ENCODE measurements at places on chromosomes 3 and 15.
A peak's percentile ranks its signal among the peaks of the same experiment; 100 is the strongest.

GRCh38 chr15:68372291-68372811, 59.6 kb downstream of the ITGA11 start:
- DNase-seq = peak; percentile 84

DNA sequence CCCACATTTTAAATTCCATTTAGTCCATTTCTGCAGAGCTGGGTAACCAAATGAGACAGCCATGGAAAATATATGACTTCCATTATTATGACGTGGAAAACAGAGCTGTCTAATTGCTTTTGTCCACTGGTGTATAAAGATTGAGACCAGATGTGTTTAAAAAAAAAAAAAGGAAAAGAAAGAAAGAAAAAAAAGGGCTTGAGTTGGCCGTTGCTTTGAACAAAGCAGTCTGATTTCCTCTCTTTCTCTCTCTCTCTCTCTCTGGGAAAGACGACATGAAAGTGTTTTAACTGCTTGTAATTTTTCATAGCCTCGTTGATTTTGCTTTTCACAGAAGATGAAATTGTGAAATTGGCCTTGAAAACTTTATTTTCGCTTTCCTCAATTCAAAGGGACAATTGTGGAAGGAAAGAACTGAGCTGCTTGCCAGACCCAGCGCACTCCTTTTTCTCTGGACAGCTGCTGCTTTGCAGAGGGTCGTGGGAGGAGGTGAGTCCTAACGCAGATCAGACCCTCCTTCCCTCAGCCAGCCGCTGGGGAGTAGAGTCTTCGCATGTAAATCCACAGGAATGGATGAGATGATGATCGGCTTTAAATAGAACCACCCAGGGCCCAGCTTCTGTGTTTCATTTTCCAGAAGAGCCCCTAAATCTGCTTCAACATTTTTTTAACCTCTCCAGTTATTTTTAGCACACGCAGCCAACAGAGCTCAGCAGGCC, 42.8 kb upstream of the UBE2E1 start:
- no peak for DNase-seq

- no peak for DNase-seq
These were observed 41.9 kb downstream of the SIDT1 start for GRCh38 chr3:113574213-113574612.

DNA sequence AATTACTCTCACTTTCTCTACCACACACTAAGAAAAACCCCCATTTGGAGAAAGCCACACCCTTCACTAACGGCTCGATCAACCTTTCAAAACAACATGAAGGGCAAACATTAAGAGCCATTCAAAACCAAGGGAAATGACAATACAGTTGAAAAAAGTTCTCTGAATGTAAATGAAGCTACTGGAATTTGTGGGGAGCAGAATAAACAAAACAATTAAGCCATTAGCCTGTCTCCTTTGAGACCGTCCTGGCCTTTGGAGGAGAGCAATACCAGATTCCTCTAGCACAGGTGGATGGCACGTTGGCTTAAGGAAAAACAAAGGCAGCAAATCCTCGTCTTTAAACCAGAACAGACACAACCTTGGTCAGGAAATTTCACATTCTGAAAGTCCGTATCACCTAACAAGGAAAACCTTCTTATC, 18.7 kb downstream of the MYO1E start:
- no peak for DNase-seq

DNA sequence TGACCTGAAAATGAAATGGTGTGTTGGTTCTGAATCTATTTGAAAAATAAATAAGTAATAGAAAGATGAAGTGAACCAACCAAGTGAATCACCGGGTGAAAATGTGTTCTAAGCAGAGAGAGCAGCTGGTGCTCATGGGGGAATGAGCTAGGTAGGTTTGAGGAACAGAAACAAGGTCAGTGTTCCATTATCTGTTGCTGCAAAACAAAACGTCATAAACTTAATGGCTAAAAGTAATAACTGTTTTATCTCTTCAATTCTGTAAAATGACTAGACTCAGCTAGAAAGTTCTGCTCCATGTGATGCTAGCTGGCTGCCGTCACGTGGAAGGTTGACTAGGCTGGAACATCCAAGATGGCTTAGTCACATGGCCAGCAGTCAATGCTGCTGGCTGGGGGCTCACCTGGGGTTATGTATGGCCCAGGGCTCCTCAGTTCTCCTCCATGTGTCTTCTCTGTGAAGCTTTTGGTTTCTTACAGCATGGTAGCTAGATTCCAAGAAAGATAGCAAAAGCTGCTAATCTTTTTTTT, 13.3 kb upstream of the SH3BP5 start:
- DNase-seq = no peak

DNA sequence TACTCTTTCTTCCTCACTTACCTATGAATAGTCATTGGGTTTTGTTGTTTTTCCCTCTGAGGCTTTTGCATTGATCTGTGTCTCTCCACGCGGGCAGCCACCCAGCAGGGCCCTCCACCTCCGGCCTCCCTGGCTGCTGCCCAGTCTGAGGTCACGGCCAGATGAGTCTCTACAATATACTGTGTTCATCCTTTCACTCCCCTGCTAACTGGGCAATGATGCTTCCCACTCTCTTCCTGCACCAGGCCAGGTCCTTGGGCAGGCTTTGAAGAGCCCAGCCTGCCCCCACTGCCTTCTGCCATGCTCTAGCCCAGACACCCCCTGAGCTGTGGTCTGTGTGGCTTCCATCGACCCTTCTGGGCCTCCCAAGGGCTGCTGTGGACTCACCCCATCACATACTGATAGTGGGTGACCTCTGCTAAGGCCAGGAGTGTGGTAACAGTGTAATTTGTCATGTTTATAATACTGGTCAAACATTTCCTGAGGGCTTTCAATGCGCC, 18.0 kb downstream of the PDIA5 start:
- no peak for DNase-seq

GRCh38 chr3:31705736-31706135, 173.0 kb downstream of the STT3B start:
- DNase-seq = no peak

DNA sequence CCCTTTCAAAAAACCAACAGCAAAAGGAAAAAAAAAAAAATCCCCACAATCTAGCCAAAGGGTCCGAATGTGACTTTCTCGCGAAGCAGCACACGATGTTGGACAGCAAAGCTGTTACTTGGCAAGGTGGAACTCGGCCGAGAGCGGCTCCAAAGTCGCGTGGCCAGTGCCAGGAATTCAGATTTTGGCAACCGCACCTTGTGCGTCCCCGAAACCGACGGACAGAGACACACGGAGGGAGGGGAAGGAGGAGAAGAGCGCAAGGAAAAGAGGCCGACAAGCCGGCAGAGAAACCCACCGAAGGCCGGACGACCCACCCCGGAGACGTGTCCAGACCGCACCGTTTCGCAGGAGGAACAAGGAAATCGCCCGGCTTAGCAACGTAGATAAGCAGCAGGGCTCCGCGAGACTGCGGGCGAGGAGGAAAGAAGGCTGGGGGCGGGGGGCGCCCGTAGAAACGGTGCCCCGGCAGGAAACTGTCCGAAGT, 517.3 kb downstream of the MECOM start:
- peak; percentile 42 for DNase-seq

DNA sequence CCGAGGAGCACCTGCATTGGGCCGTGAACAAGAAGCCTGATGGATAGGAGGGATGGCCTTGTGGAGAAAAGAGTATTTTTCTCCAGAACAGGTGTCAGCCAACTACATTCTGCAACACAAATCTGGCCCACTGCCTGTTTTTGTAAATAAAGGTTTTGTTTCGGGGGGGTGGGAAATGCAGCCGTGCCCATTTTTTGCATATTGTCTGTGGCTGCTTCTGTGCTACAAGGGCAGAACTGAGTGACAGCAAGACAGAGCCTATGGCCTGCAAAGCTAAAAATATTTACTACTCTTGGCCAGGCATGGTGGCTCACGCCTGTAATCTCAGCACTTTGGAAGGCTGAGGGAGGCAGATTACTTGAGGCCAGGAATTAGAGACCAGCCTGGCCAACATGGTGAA, 95.9 kb upstream of the AKAP13 start:
- no peak for DNase-seq

- DNase-seq = peak; percentile 29
These were observed 77.5 kb upstream of the FBN1 start for GRCh38 chr15:48722764-48723661.

DNA sequence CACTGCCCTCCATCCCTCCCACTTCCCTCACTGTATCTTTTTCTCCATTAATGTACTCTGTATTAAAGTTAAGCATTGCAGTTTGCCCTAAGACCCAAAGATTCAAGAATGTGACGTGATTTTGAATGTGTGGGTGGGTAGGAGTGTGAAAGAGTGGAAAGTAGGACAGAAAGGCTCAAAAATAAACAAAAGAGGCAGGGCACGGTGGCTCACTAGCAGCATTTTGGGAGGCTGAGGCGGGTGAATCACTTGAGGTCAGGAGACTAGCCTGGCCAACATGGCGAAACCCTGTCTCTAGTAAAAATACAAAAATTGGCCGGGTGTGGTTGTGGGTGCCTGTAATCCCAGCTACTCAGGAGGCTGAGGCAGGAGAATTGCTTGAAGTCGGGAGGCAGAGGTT, 18.4 kb downstream of the TFRC start:
- no peak for DNase-seq

DNA sequence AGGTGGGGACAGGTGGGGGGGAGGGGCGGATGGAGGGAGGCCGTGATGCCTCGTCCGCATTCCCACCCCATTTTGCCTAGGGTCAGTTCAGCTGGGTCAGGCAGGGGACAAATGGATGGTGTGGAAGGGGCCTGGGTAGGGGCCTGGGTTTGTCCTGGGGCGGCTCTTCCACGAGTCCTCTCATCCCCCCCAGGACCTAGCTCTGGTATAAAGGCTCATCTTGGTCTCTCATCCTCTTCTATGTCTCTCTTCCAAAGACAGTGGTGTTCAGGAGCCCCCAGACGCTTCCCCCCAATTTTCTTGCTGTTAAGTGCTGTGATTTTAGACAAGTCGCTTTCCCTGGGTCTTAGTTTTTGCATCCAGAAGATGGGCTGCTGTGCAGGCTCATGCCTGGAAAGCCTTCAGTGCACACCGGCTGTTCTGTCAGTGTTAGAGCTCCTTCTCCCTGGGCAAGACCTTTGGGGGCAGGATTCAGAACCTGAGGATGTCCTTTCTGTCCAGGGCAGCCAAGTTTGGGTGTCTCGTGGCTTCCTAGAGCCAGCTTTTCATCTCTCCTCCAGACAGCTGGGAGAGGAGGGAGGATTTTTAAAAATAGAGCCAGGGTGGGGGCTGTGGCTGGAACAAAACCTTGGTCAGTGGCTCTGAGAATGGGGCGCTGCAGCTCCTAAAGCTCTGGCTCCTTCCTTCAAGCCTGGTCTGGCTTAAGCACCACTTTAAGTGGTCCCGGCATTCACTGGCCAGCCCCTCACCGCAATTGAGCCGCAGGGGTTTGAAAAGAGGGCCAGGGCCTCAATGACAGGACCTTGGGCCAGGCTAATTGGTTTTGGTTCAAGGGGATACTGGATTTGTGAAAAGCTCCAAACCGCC, 37.7 kb upstream of the POLG start:
- DNase-seq = no peak

Data from urothelium cell line (cell line).